Activated B cell treated with CpG ODN at 0.5 μM for 24 hours (primary cell): ENCODE measurements at places on chromosomes 16 and 17.
A peak's percentile ranks its signal among the peaks of the same experiment; 100 is the strongest.

DNA sequence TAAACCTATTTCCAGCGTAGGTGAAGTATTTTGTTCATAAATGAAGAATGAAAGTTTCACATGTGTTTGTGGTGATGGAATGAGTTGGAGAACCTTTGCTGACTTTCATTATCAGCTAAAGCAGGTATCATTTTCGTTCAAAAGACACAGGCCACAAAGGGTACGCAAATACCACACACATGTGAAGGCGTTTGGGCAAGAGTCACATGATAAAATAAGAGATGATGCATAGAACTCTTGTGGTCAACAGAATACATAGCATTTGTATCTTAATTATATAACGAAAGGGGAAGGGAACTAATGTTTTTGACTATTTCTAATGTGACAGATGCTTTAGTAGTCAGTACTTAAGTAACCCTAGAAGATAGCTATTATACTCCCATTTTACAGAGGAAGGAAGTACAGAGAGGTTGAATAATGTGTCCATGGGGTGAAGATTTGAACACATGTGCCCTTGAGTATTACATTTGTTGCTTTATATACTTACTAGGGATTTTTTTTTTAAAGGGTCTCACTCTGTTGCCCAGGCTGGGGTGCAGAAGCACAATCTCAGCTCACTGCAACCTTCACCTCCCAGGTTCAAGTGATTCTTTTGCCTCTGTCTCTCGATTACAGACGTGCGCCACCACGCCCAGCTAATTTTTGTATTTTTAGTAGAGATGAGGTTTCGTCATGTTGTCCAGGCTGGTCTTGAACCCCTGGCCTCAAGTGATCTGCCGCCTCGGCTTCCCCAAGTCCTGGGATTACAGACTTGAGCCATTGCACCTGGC lies 4.8 kb downstream of the RPA1 start:
- DNase-seq = no peak

- no peak for DNase-seq
Measured at GRCh38 chr16:30741461-30741914, 6.7 kb upstream of the PHKG2 start.

DNA sequence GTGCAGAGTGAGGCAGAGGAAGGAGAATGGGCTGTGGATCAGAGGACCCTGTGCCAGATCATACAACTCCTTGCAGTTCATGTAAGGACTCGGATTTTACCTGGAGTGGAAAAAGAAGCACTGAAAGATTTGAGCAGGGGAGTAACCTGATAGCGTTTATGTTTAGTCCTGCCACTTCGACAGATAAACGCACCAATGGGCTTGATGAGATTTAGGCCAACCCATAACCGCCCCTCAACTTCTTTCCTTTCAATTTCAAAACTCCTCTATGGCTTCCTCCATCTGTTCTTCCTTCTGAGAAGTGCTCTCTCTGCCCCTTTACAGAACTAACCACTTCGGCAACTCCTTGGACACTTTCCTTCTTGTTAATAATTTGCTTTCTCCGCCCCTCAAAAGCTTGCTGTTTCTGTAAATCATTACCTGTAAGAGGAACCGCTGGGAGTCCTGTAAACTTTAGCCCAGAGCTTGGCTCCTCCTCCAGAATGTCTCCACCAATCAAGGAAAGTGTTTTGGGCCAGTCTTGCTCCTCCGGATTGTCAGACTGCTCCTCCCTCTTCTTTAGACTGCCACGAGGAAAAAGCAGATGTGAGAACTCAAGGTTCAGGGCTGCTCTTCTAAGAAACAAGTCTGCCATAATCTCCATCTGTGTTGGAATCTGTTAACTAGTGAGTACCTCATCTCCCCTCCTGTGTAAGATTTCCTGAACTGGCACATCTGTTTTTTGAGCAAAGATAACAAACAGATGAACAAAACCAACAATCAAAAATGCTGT lies at the start of gene ACSM3:
TSS of gene ACSM3 (plus strand) at position 554 of the 772 bp plus-strand sequence. CDS start 6,021 bp downstream, outside the sequence.
- DNase-seq = peak; percentile 26

GRCh38 chr16:22665048-22665797 lies 148.7 kb upstream of the HS3ST2 start:
- no peak for DNase-seq

- DNase-seq = no peak
Measured at GRCh38 chr17:68015081-68015723, 18.9 kb upstream of the C17orf58 start.

DNA sequence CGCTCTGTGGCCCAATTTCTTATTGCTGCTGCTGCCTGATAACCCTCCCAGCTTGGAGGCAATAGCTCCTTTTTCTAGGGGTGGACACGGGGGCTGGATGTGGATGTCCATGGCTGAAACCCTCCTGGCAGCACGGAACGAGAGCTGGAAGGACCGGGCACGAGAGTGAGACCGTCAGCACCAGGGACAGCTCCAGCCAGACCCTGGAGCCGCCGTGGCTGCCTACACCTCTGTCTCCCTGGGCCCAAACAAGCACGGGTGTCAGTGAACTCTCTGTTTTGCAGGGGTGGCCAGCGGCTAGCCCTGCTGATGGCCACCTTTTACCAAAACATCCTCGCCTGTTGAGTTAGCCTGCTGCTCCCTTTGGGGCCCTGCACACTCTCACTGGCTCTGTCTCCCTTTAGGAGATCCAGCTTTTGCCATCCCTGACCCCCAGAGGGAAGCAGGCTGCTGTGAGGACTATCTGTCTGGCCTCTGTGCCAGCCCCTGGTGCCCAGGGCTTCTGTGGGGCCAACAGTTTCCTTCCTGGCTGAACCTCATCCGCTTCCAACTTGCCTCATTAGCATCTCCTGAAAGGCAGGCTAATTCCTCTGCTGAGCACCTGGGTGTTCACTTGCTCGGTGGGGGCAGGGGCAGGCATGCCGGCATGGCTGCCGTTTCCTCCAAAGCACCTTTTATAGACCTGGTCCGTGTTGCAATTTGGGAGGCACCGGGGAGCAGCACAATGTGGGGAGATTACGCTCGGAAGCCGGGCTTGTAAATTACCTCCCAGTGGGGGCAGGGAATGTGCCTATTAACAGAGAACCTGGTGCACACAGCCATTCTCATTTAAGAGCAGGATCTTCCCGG lies 118.1 kb downstream of the ENGASE start:
- DNase-seq = no peak

DNA sequence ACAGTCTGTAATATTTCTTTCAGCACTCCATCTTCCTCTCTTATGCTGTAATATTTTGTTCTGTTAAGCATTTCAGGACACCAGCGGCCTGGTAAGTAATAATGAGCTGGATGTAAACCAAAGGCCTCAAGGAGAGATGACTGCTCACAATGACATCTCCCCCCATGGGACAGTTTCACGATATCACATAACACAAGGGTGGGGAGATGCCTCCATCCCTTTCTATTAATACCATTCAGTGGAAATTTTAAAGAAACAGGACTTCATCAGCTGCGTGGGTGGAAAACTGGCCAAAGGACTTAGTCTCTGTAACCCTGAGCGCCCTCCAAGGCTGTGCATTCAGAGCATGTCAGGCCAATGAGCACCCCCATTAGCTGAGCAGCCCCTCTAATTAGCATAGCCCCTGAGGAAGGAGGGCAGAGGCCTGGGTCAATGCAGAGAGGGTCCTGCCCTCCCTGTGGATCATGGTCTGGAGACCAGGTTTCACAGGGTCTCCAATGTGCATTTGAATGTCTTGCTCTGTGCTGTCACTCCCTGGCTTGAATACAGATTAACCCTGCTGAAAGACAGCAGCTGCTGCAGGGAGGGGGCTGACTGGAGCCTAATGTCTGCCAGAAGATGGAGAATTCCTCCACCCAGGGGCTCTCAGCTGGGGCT lies 156.4 kb downstream of the HS3ST2 start:
- DNase-seq = no peak

DNA sequence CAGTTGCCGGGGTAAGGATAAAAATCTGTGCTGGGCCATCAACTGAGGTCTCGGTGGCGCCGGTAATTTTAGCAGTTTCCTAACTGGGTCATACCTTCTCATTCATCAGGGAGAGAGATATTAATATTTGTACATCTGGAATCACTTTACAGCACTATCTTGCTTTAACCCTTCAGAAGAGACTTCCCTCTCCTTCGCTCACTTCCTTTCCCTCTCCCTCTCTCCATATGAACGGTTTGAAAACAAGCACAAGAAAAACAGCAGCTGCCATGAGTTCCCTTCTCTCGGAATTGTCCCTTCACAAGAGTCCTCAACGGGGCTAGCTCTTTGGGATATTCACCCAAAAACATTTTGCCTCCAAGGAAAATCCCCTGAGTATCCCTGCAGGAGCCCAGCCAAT lies 144.3 kb upstream of the NOG start:
- DNase-seq = no peak

DNA sequence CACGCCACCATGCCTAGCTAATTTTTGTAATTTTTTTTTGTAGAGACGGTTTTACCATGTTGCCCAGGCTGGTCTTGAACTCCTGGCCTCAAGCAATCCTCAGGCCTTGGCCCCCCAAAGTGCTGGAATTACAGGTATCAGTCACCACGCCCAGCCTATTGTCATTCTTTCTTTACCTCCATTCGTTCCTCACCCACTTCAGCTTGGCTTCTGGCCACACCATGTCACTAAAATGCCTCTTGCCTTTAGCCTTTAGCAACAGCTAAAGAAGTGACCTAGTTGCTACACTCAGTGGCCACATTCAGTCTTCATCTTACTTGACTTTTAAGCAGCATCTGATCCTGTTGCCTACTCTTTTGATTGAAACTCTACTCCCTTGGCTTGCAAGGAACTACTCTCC lies 3.6 kb upstream of the LRRC75A start:
- DNase-seq = no peak

GRCh38 chr17:1620486-1620885 lies 8.1 kb downstream of the SLC43A2 start:
- DNase-seq = no peak

DNA sequence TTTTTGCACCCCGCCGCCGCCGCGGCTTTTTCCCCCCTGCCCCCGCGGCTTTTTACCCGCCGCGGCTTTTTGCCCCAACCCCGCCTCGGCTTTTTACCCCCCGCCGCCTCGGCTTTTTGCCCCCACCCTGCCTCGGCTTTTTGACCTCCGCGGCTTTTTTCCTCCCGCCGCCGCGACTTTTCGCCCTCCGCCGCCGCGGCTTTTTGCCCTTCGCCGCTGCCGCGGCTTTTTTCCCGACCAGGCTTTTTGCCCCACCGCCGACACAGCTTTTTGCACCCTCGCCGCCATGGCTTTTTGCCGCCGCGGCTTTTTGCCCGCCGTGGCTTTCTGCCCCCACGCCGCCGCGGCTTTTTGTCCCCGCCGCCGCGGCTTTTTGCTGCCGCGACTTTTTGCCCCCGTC lies 137.0 kb upstream of the TP53TG3D start:
- peak; percentile 12 for DNase-seq

DNA sequence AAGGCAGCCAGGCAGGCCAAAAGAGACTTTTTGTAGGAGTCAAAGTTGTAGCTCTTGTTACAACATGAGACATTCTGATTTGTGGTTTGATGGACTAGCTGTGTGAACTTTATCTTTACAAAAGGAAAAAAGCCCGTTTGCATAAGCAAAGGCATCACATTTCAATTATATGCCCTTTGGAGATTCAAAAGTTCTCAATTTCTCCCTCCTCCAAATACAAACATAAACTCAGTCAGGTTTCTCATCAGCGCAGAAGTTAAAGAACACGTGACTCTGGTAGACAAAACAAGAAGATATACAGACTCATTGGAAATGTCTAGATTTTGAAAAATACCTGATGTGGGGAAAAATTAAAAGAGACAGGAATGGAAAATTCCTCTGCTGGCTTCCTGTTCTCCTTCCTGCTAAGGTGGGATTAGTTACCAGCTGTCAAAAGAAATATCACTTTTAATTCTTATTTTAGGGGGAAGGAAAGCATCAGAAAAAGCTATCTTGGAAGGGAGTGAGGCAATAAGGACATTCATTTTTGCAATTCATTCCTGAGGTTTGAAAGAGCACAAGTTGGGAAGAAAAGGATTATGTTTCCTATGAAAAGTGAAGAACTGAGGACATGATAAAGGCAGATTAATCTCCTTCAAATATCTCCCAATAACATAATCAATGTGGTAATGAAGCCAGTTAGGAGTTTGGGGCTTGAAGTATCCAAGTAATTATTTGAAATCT lies 4.6 kb upstream of the KCNJ16 start:
- no peak for DNase-seq

DNA sequence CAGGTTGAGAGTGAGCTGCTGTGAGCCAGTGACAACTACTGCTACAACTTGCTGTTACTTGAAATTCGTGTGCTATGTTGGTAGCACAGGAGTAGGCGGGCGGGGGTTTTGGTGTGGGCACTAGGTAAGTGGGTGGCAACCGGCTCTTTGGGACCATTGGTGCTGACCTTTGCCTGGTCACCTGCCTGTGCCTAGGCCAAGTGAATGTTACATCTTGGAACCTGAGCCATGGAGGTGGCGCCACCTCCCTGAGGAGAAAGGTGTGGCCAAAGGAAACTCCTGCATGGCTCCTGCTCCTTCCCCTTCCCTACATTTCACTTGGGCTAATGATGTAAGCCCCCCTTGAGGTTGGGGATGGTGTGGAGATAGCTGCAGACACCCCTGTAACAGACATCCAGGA lies 25.4 kb upstream of the ARHGAP23 start:
- DNase-seq = no peak

GRCh38 chr17:76948726-76949342 lies 80.6 kb downstream of the MGAT5B start:
- no peak for DNase-seq

DNA sequence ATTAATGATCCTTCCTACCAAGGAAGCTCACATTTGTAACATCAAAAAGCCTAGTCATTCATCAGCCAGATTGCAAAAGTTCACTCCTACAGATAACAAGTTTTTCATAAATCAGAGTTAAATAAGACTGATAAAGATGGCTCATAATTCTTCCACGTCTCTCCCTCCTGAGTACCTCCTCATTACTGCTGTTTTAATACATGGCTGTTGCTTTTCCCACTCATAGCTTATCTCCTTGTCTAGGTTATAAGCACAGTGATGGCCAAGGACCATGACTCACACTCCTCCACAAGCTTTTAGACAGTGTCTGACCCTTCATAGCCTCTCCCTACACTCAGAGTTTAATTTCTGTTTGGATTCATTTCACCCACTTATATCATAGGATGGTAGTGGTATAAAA lies 100.9 kb upstream of the MON1B start:
- no peak for DNase-seq

- DNase-seq = no peak
Measured at GRCh38 chr17:72719206-72719577, 373.3 kb downstream of the SLC39A11 start.

GRCh38 chr16:69618721-69619120 lies 53.0 kb downstream of the NFAT5 start:
- no peak for DNase-seq
